ENCODE measurements at places on chromosomes 3 and 15. TPM values are rescaled to one million over a fixed set of nuclear protein-coding genes. Genes with fewer than 3 reads are reported as not detected.

ITGB5 gene
- total RNA-seq: 231 TPM

PPP1R14D gene
- total RNA-seq: not detected

ACTL6A gene
- 34.0 TPM for total RNA-seq

TRIM71 gene
- total RNA-seq: not detected

CHRNB4 gene
- total RNA-seq: not detected

HRG gene
- not detected for total RNA-seq

TTC21A gene
- 8.6 TPM for total RNA-seq

NME9 gene
- total RNA-seq: not detected

PLSCR2 gene
- total RNA-seq: 0.69 TPM

TEX9 gene
- total RNA-seq: 3.1 TPM

SCN11A gene
- 0.99 TPM for total RNA-seq

C15orf62 gene
- not detected for total RNA-seq

PLSCR5 gene
- total RNA-seq: not detected

C2CD4A gene
- total RNA-seq: not detected

SEC62 gene
- total RNA-seq: 69.1 TPM

RTP1 gene
- not detected for total RNA-seq

CDCP1 gene
- total RNA-seq: 6.4 TPM

SLC15A2 gene
- 0.99 TPM for total RNA-seq

C3orf22 gene
- not detected for total RNA-seq

SENP7 gene
- total RNA-seq: 14.9 TPM

GUCA1C gene
- not detected for total RNA-seq

PSMA4 gene
- 118 TPM for total RNA-seq

METTL6 gene
- 10.9 TPM for total RNA-seq

ZBTB20 gene
- 71.0 TPM for total RNA-seq

GLCE gene
- 9.6 TPM for total RNA-seq

B3GALNT1 gene
- 3.7 TPM for total RNA-seq

CLRN1 gene
- total RNA-seq: not detected

IL16 gene
- total RNA-seq: 34.9 TPM

GRAMD1C gene
- not detected for total RNA-seq

BCL2A1 gene
- total RNA-seq: not detected

AMIGO3 gene
- total RNA-seq: not detected

SAMD7 gene
- total RNA-seq: not detected

DUOX1 gene
- 0.33 TPM for total RNA-seq

ERICH6 gene
- not detected for total RNA-seq

CIDEC gene
- total RNA-seq: 0.83 TPM

ALG1L2 gene
- total RNA-seq: not detected

ENTPD3 gene
- 2.3 TPM for total RNA-seq

UROC1 gene
- total RNA-seq: not detected

SLC22A13 gene
- not detected for total RNA-seq

NPRL2 gene
- total RNA-seq: 12.9 TPM

Measured in esophagus muscularis mucosa (tissue), 4 donors.